Peyer's patch (tissue), 4 donors: ENCODE measurements at places on chromosomes 16 and 17.

DNA sequence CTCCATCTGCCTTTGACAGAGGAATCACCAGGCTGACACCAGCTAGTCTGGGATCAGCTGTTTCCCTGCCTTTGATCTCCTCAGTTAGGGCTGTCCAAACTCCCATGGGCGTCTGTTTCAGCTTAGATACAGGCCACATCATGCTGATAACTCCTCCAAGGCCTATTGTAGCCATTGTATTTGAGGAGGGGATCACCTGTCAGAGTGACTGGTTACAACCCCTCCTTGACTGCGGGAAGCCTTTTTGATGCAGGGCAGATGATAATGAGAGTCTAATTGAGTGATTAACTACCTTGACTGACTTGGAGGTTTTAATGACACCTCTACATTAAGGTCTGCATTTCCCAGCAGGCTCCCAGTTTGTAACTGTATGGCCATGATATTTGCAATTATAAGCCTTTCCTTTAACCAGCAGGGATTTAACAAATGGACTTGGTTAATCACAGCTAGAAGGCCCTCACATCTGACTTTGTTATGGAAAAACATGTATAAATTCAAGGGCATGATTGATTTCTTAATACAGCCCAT is 863.5 kb downstream of the KCNJ2 start:
- no peaks in the 10 kb centered on the region for H3K27me3 ChIP-seq
- no peak overlapping the region for H3K27ac ChIP-seq
- no peak overlapping the region for H3K4me3 ChIP-seq
- no peaks in the 10 kb centered on the region for H3K4me1 ChIP-seq

DNA sequence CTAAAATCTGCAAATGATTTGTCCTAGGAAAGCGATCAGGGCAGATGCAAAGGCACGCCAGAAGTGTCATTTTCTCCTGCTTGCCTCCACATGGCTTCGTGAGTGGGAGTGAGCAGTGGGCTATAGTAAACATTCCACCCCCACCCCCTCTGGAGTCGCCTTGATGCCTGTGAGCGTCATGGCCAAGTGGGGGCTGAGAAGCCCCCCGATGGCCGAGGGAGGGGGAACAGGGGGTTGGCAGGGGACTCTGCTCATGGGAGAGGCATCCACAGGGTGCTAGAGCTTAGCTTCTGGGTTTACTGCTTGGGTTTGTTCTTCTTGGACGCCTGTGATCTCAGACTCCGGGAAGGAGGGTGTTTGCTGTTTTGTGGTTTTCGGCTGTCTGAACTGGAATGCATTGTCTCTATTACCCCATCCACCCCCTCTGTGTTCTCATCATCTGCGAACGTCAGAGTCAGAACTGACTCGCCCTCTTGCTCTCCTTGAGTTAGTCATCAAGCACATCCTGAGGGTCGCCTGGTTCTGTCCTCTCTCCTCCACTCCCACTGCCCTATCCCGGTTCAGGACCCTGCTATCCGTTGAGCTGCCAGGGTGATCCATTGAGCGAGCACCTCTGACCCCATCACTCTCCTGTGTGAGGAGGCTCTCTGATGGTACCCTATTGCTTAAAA is 15.4 kb downstream of the TNS4 start:
- no peaks in the 10 kb centered on the region for H3K27me3 ChIP-seq
- no peaks in the 10 kb centered on the region for H3K36me3 ChIP-seq
- H3K4me3 ChIP-seq: no peak overlapping the region
- peak overlapping the region; percentile 78 for H3K27ac ChIP-seq
- no peaks in the 10 kb centered on the region for H3K4me1 ChIP-seq

DNA sequence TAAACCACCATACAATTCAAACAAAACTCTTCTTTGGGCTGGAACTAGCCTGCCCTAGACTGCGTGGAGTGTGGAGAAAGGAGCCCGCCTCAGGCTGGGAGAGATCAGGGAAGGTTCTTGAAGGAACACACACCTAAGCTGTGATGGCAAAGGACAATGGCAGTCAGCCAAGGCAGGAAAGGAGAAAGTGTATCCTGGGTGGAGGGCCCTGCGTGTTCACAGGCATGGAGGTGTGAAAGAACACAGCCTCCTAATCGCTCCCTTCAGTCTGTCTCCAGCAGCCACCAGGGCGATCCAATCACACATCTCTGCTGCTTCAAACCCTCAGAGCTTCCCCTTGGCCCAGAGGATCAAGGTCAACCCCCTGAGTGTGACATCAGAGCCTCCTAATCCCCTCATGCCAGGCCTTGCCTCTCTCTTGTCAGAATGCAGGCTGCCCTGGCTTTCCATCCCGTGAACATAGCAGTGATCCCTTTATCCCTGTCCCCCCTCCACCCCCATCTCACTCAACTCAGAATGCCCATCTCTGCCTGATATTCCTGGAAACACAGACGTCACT is 173.0 kb downstream of the KATNIP start:
- peak; percentile 58 for DNase-seq
- no peak overlapping the region for H3K4me3 ChIP-seq
- H3K36me3 ChIP-seq: no peaks in the 10 kb centered on the region
- H3K27me3 ChIP-seq: no peaks in the 10 kb centered on the region
- H3K27ac ChIP-seq: peak overlapping the region; percentile 81

DNA sequence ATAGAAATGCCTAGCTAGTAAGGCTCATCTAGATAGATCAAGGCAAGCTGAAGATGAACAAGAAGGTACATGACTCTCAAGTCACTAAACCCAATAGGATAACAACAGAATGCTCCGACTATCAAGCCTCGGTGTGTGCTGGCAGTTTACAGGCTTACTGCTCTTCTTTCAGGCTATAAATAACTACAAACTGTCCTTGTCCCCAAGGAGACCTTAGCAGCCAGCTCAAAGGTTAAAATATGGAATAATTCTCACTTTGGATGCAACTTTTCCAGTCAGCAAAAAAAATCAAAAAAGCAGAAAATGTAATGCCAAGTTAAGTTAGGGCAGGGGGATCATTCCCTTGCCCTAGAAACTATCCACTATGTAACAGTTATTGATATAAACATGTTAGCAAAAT is 44.6 kb downstream of the SPOP start:
- DNase-seq: no peak
- H3K4me1 ChIP-seq: no peaks in the 10 kb centered on the region
- H3K27me3 ChIP-seq: no peaks in the 10 kb centered on the region

GRCh38 chr17:5585836-5586521 is 1.7 kb upstream of the NLRP1 start:
- no peaks in the 10 kb centered on the region for H3K27me3 ChIP-seq
- H3K4me3 ChIP-seq: no peak overlapping the region
- DNase-seq: no peak
- no peaks in the 10 kb centered on the region for H3K36me3 ChIP-seq
- H3K4me1 ChIP-seq: no peaks in the 10 kb centered on the region
- H3K27ac ChIP-seq: peak overlapping the region; percentile 5

DNA sequence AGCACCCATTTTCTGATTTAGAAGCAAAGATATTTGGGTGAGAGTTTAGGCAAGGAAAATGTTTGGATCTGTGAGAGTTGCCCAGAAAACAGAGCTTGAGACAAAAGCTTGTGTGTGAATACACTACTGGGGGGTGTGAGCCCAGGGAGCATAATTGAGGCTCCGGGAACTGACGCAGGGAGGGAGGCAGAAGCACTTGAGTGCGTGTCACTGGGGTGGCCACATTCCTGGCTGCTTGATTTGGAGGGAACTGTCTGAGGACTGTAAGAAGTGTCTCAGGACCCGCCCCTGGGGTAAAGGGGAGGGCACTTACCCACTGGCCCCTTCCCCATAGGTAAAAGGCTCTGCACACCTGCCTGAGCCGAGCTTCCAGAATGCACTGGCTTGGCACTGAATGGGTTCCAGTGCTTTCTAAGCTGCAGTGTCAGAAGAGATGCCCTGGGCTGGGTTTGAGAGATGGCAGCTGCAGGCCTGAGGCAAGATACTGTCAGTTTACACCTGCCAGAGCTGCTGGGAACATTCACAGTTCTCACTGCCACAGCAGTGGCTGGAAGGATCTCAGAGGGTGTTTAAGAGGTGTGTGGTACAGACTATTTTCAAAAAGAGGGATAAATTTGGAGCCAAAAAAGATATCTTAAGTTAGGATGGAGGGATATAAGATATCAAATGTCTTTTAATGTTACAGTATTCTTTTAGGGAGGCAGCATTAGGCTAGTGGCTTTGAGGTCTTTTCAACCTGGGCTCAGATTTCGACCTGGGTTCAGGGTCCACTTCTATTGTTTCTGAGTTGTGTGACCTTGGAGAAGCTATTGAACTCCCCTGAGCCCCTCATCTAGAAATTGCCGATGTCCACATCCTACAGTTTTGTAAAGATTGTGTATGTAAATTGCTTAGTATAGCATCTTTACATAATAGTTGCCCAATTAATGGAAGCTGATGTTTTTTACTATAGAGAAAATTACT is 6.9 kb upstream of the TEX2 start:
- H3K4me1 ChIP-seq: no peaks in the 10 kb centered on the region
- H3K27ac ChIP-seq: no peak overlapping the region
- no peak overlapping the region for H3K4me3 ChIP-seq
- no peaks in the 10 kb centered on the region for H3K36me3 ChIP-seq
- DNase-seq: no peak

- no peaks in the 10 kb centered on the region for H3K36me3 ChIP-seq
- DNase-seq: no peak
- H3K4me1 ChIP-seq: no peaks in the 10 kb centered on the region
- no peak overlapping the region for H3K4me3 ChIP-seq
Observed at GRCh38 chr16:7313170-7313569, 19.5 kb upstream of the RBFOX1 start.

DNA sequence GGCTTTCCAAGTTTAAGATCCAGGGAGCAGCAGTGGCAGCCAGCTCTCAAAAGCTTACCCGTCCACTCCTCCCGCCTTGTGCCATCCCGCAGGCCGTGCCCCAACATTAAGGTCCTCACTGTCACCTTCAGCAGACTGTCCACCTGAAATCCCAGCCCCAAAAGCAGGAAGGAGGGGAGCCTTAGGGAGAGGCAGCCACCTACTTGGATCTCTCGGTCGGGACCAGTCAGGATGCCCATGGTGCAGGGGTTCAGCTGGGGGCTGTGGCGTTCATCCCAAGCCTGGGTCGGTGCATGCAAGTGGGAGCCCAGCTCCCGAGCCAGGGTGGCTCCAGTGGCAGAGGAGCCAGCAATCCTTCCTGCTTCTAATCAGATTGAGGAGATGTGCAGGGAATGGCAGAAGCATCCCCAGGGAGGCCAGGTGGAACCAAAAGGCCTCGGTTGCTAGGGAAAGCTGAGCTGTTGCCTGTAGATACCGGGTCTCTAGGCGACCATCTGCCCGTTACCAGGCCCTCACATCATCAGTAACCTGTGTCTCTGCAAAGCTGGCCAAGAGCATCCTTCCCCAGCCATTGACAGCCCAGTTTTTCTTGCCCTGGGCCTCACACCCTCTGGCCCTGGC is 24.6 kb downstream of the CNGB1 start:
- H3K36me3 ChIP-seq: no peaks in the 10 kb centered on the region
- no peak overlapping the region for H3K27ac ChIP-seq
- no peak for DNase-seq
- no peaks in the 10 kb centered on the region for H3K4me1 ChIP-seq

DNA sequence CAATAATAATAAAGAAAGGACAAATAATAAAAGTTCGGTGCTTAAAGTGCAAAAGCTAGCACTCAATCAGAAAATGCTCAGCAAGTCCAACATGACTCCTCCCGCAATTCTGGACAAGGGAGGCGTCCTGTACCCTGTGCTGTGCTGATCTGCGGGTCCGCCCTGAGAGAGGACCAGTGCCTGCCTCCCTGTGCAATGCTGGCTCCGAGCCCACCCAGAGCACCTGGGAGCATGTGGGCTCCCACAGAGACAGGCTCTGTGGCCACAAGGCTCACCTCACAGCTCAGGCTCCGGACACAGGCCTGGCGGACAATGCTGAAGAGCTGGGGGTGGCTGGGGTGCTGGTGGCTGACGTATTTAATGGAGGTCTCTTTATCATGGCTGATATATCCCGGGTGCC is 11.1 kb downstream of the FLCN start:
- no peaks in the 10 kb centered on the region for H3K4me1 ChIP-seq
- no peak overlapping the region for H3K4me3 ChIP-seq
- peaks cover 3% of the 10 kb centered on the region for H3K36me3 ChIP-seq
- H3K27me3 ChIP-seq: no peaks in the 10 kb centered on the region
- H3K27ac ChIP-seq: no peak overlapping the region
- no peak for DNase-seq

DNA sequence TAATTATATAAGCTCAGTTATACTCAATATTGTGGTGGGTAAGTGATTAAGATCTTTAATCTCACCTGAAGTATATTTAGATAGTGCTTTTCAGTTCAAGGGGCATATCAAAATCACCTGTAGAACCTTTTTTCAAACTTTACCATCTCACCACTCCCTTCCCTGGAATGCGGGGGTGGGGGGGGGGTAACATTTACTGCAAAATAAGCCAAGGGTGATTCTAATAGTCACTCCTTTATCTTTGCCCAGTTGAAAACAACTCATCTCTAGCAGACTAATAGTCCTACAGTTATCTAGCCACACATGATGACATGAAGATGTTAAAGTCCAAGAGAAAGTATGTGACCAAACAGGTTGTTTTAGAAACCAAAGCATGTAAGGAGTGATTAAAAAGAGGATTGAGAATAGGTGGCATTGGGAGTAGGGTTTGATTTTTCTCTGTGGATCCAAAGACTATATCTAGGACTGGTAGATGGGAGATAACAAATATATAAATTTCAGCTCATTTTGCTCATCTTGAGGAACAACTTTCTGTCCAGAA is 21.5 kb downstream of the LPCAT2 start:
- no peak overlapping the region for H3K27ac ChIP-seq
- H3K4me3 ChIP-seq: no peak overlapping the region
- no peak for DNase-seq
- no peaks in the 10 kb centered on the region for H3K4me1 ChIP-seq
- no peaks in the 10 kb centered on the region for H3K27me3 ChIP-seq
- no peaks in the 10 kb centered on the region for H3K36me3 ChIP-seq

DNA sequence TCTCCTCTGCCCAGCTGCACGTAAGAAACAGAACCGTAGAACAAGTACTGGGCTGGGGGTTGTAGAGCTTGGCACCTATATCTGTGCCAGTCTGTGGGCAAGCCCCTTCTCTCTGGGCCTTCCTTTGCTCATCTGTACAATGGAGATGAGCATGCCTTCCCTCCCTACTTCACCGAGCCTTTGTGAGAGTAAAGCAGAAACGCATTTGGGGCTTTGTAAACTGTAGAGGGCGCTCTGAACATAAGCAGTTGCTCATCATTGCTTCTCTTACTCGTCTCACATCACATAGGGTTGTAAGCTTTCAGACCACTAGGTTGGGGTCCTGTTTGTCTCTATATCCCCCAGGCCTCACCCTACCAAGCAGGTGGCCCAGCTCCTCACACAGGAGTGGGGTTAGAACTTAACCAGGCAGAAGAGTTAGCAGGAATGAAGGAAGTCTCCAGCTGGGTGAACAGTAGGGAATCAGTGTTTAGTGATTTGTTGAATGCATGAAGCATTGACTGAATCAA is 15.1 kb downstream of the SAMD14 start:
- no peak overlapping the region for H3K4me3 ChIP-seq
- H3K27ac ChIP-seq: no peak overlapping the region
- no peaks in the 10 kb centered on the region for H3K27me3 ChIP-seq
- H3K36me3 ChIP-seq: peaks cover 13% of the 10 kb centered on the region
- peaks cover 43% of the 10 kb centered on the region for H3K4me1 ChIP-seq

DNA sequence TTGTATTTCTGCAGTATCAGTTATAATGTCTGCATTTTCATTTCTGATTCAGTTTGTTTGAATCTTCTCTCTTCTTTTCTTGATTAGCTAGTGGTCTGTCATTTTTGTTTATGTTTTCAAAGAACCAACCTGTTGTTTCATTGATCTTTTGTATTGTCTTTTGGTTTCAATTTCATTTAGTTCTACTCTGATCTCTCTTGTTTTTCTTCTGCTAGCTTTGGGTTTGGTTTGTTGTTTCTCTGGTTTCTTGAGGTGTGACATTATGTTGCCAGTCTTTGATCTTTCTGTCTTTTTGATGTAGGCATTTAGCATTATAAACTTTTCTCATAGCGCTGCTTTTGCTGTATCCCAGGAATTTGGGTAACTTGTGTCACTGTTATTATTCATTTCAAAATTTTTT is 107.2 kb downstream of the PHKB start:
- no peaks in the 10 kb centered on the region for H3K27me3 ChIP-seq
- H3K4me1 ChIP-seq: no peaks in the 10 kb centered on the region
- H3K36me3 ChIP-seq: no peaks in the 10 kb centered on the region
- no peak overlapping the region for H3K4me3 ChIP-seq
- DNase-seq: no peak
